Stimulated activated CD8-positive, alpha-beta memory T cell treated with anti-CD3 and anti-CD28 coated beads, Interleukin-4, amount 100 ng/mL, for 1 hour (primary cell): ENCODE measurements at places on chromosomes 2 and 18.

DNA sequence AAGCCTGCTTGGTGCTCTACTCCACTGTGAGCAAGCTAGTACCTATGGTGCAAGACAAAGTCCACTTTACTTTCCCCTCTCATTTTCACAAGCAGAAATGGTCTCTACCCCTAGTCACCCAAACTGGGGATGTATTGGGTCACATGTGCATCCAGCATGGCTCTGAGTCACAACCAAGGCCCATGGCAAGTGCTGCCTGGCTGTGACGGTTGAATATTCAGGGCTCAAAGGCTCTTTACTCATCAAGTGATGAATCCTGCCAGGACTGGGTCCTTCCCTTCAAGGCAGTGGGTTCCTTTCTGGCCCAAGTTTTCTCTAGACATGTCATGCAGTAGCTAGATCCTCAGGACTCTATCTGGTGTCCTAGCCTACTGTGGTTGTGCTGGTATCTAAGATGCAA, 311.5 kb downstream of the DLGAP1 start:
- DNase-seq = no peak

DNA sequence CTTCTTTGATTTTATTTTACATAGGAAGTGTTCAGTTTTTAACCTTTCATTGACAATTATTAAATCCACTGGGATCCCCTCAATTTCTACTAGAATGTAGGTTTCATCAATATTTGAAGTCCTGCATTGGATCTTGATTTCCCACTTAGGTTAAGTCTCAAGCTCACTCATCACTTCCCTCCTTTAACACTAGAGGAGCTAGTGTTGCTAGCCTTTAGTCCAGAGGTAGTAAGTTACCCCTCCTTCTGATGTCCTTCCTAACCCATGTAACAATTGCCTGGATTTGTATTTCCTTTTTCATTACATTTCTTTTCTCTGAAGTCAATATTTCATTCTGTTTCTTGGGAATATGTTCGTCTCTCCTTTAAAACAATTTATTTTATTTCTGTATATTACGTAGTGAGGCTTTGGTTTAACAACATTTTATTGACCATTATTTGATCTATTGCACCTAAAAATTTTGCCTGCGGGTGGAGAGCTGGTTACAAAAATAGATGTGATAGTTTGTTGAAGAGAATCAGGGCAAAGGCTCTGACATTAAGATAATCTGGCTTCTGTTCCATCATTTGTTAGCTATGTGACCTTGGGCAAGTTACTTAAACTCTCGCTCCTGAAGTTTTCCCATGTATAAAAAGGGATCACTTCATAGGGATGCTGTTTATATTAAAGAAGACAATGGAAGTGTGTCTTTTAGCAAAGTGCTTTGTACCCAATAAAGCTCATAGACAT, 833.0 kb downstream of the SLC4A3 start:
- no peak for DNase-seq

- DNase-seq = no peak
Measured at GRCh38 chr18:21593540-21594257, 6.8 kb downstream of the ESCO1 start.

DNA sequence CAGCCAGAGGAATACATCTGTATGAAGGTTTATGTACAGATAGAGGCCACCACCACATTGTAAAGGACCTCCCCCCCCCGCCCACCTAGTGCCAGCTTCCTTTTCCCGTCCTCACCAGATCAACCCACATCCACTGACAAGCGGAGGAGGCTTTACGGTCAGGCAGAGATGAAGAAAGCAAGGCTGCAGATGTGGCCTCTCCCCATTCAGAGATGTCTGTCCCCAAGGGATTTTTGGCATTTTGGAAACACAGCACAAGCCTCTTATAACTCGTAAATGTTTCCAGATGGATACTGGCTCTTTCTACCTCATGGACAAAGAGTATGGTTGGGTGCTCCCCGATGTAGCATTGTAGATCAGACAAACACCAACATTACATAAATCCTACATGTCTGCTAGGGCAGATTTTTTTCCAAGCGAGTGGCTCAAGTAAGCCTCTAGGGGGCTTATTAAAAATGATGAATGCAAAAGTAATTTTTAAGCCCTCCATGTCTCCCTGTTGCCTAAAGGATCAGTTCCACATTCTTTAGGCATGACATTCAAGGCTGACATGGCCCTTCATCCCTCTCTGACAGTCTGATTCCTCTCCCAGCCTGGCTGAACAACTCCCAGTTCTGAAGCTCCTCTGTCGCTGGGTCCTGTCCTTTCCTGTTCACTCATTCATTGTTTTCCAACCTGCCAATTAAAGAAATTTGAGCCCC, 11.7 kb downstream of the VIT start:
- no peak for DNase-seq

- DNase-seq = no peak
Measured at GRCh38 chr2:143087033-143087432, 42.2 kb upstream of the ARHGAP15 start.

GRCh38 chr18:59929621-59930295, 30.0 kb downstream of the PMAIP1 start:
- no peak for DNase-seq

DNA sequence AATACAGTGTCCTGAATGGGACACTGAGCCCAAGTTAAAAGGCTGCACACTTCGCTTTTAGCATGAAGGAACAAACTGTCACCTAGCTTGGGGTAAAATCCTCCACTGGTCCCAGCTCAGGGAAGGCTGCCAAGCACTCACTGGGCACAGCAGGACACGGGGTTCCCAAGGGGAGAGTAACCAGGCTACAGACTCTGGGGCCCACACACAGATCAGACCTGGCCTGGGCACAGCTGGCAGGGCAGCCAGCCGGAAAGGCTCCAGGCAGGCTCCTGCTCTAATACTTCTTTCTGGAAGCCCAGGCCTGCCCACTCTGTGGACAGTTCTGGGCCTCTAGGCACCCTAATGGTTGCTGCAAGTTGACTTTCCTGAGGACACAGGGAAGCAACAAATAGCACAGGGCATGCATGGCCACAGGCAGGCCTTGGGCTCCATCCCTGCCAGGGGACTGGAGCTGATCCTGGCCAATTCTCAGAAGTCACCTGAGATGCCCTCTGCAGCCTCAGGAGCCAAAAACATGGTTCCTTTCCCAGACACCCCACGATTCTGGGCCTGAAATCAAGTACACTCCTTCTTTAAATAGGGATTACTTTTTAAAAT, 18.7 kb upstream of the SULT1C3 start:
- no peak for DNase-seq

DNA sequence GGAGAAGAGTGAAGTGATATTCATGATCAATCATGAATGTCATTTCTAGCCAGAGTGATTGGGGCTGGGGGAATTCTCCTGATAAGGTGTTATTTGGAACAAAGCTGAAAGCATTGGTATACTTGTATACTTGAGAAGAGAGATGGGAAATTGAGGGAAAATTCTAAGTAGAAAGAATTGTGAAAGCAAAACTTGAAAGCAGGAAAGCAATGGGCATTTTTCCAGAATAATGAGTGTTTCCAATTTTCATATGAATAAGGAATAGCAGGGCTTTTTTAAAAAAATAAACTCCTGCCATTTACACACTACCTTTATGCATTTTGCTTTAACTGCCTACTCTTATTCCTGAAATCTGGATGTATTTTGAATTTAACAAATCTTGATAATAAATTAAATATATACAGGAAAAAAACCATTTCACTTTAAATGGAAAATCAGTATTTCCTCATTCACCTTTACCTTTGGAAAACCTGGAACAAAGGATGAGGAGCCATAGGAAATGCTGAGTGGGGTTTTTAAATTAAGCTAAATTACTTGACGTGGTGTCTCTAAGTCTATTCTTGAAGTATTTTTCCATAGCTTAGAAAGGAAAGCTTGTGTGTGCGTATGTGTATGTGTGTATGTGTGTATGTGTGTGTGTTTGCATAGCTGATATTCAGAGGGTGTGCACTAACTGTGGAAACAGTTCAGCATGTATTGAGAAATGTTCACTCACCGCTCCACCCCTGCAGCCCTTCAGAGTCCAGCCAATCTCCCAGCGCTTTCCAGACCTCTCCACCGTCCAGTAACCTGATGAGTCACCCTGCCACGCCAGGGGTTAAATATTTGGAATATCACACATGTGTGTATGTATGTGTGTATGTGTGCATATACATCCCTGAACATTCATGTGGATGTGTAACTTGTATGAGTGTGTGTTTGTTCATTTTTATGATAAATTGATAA, 427.3 kb downstream of the THSD7B start:
- DNase-seq = no peak

- no peak for DNase-seq
Measured at GRCh38 chr2:21220930-21221329, 97.2 kb downstream of the TDRD15 start.

DNA sequence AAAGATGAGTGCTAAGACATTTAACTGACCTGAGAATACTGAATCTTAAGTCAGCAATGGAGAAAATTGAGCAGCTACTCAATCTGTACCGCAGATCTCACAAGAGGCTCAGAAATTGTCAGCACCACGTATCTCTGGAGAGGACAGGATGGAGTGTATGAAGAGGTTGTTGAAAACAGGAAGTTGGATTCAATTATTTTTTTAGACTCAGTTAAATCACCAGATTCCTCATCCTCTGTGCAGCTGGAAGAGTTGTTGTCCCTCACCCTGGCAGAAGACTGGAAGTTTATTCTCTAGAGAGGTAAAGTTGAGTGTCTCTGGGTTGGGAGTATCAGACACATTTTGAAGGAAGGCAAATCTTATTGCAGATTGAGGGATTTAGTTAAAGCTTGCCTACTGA, 114.9 kb upstream of the NT5C1B start:
- no peak for DNase-seq

GRCh38 chr2:48914477-48915089, 159.1 kb upstream of the LHCGR start:
- no peak for DNase-seq

- no peak for DNase-seq
Measured at GRCh38 chr2:108594982-108595464, 60.8 kb downstream of the LIMS1 start.

DNA sequence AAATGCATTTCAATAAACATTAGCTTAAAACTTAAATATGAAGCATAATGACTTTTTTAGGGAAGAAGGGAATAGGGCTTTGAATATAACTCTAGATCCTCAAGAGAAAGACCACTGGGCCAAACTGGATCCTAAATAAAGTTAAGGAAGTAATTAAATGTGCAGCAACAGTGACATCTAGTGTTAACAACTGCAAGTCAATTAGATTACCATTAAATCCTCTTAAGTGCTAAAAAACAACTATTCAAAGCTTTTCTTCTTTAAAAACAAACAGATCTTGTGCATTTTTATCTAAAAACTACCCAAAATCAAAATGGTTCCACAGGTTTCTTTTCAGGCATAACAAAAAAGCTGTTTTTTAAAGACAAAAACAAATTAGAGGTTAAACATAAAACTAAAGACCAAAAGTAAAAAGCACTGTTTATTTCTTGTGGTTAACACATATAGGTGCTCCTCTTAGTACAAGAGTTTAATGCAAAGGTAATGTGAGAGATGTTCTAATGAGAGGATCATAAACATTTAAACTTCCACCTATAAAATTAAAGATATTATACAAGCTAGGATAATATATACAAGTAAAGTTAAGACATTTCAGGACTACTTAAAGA, 111.4 kb downstream of the THADA start:
- DNase-seq = no peak
